ELR (cell line): ENCODE measurements at places on chromosomes 16 and 17.

GRCh38 chr17:66549731-66550207 is 247.4 kb downstream of the PRKCA start:
- DNase-seq, result peak; percentile 90

GRCh38 chr17:73168667-73169066 is 3.9 kb downstream of the SSTR2 start:
- DNase-seq, result no peak

- no peak for DNase-seq
Measured at GRCh38 chr17:13200671-13201070, 182.8 kb upstream of the ELAC2 start.

DNA sequence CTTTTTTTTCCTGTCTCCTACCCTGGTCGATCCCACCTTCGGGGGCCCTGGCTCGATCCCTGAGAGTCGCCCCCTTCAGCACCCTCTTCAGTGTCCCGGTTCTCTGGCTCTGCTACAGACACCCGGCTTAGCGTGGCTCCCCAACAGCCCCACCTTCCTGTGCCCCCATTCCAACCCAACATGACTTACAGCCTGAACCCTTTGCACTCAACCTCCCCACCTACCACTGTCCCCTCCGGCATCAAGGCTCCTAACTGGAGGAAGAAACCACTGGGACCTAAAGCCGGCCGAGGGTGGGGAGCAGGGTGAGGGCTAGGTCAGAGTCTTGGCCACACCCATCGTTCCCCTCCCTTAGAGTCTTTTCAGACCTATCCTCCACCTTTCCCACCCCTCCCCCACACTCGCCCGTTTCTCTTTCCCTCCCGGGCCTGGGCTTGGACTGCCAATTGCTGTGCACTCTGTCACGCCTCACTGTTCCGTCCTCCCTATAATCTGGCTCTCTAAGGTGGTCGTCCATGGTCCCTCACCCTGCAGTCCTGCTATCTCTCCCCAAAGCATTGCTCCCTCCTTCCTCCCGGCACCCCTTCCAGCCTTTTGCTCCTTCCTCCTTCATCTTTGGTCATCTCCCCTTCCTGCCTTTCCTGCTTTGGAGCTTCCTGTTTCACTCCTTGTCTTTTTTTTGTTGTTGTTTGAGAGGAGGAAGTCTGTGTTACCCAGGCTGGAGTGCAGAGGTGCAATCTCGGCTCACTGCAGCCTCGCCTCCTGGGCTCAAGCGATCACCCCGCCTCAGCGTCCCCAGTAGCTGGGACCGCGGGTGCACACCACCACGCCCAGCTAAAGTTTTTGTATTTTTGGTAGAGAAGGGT is 890 bp upstream of the CLDN7 start:
- no peak for DNase-seq

GRCh38 chr17:49741692-49742076 is 22.2 kb downstream of the FAM117A start:
- no peak for DNase-seq

DNA sequence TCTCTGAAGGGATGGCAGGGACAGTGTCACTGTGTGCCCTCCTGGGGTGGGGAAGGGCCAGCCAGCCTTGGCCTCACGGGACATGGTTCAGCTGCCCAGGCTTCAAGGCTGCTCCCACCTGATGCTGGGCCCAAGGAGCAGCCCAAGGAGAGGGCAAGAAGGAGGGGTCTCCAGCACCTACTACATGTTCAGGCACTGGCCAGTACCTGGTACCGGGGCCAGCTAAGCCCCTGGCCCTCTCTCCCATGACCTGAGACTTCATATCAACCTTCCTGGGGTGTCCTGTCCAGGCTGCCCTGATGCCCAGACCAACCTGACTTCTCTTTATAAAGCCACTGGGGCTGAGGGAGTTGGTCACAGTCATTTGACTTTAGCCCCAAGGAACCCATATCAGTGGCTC is 1.3 kb downstream of the USH1G start:
- no peak for DNase-seq

- DNase-seq, result peak; percentile 85
Measured at GRCh38 chr17:53032861-53033271, 789.9 kb upstream of the KIF2B start.

- DNase-seq, result no peak
Measured at GRCh38 chr17:79627184-79627765, 16.4 kb upstream of the RBFOX3 start.

DNA sequence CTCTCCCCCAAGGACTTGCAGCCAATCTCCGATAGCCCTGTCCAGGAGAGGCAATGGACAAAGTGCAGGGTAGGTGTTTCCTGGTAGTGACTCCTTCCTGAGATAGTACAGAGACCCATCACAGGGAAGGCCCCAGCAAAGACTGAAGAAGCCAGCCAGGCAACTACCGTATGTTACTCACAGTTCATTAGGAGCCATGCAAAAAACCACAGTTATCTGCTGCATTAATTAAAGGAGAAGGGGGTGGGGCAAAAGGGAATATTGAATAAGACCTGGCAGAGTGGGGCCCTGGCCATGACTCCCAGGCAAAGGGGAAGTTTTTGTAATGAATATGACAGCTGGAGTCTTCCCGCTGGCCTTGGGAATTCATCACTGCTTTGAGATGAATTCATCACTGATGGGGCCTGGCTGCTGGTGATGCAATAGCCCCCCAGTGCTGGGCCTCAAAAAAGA is 2.5 kb upstream of the SLC13A2 start:
- DNase-seq, result no peak

DNA sequence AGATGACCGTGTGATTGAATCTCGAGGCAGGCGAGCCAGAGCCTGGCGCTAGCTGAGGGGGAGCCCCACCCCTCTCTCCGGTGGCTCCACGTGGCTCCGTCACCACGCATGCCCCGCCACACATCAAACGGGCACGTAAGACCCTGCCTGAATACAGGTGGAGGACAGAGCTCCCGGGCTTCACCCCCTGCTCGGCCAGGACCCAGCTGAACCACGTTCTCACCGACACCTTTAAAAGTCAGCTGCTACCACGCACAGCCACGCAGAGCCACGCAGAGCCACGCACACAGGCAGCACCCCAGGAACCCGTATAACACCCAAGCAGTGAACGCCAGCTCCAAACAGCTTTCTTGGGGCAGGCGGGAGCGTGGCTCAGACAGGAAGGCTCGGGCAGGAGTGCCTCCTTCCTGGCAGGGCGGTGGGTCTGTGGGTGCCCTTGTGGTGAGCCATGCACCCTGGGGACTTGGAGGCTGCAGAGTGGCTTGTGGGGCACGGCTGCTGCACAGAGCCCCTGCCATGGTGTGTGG is 4.4 kb downstream of the TMEM204 start:
- DNase-seq, result no peak

GRCh38 chr16:14364386-14365199 is 265.5 kb downstream of the PARN start:
- peak; percentile 87 for DNase-seq

GRCh38 chr17:19359151-19359550 is 3.4 kb downstream of the B9D1 start:
- DNase-seq, result no peak

GRCh38 chr16:74759564-74759963 is 15.1 kb downstream of the FA2H start:
- DNase-seq, result no peak

DNA sequence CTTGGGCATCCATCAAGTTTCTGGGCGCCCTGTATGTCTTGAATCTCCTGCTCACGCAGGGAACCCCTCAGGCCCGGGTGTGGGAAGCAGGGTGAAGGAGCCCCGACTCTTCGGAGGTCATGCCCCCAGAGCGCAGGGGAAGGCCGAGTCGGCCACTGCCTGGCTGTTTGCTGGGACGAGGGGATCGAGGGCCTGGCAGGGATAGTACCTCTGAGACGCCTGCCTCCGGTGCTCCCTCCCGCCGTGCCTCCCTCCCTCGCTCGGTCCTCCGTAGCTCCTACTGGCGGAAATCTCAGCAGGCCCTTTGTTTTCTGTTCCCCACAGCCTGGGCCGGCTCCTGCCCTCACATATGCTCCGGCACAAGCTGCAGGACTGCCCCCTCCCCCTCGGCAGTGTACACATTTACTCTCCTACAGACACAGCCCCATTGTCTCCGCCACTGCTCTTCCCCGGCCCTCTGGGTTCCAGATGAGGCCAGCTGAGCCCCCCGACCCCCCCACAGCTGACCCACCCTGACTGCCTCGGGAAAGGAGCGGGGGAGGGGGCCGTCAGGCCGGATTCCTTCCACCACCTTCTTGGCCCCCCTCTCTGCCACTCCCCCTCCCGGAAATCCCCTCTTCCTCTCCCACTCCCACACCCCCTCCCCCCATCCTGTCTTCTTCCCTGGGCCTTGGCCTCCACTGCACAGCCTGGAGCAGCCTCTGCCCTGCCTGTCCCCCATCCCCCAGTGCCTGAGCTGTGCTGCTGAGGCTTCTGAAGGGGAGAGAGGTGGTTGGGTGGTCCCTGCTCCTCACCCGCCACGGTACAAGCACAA is 1.4 kb downstream of the TRAF4 start:
- peak; percentile 69 for DNase-seq

DNA sequence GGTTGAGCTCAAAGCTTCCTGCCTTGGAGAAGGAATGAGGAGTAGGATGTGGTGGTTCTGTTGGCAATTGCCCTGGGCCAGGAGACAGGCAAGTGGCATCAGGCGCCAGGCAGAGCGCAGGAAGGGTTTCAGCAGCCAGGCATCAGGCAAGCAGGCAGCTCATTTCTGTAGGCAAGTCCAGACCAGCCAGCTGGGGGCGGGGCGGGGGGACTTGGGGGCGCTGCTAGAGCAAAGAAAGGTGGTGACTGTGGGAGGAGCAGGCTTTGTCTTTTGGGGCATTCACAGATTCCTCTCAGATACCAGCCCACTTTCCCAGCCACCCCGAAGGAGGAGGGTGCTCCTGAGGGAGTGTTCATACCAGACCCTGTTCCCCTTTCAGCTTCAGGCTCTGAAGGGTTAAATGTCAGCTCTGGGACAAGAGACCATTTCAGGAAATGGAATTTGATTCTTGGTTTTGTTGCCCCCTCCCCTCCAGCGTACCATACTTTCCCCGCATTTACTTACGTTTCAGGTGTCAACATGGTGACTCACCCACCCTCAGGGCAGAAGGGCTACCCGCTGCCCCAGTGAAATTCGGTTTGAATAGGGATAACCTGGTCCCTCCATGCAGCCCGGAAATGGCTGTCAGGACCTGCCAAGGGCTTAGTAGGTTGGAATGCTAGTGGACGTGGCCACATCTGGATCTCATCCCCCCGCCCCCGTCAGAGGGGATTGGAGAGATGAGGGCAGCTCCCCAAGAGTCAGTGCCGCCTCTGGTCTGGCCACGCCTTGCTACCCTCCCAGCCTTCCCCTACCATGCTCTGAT is 13.2 kb downstream of the NGFR start:
- DNase-seq, result peak; percentile 72

GRCh38 chr17:65099941-65100315 is 37.2 kb upstream of the RGS9 start:
- DNase-seq, result peak; percentile 86

DNA sequence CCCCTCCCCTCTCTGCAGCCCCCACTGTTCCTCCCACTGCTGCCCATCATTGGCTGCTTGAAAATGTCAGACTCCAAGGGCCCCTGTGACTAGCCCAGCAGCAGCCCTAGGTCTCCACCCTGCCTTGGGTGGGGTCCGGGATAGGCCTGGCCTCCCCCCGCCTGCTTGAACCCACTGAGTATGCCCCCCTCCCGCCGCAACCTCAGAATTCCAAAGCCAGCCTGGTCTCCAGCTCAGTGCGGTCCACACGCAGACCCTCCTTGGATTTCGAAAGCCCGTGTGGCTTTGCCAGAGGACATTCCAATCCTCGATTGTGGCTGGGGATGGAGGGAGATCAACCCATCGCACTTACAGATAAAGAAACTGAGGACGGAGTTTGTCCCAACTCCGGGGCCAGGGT is 6.4 kb downstream of the DPEP1 start:
- DNase-seq, result no peak
